ENCODE measurements at places on chromosomes 1 and 21.

- no peak for DNase-seq
Measured at GRCh38 chr1:156528231-156528630, 27.7 kb upstream of the MEF2D start.

- no peak for DNase-seq
Measured at GRCh38 chr1:38038861-38039260, 7.7 kb downstream of the POU3F1 start.

GRCh38 chr1:41726292-41726691, 192.4 kb downstream of the HIVEP3 start:
- DNase-seq = no peak

DNA sequence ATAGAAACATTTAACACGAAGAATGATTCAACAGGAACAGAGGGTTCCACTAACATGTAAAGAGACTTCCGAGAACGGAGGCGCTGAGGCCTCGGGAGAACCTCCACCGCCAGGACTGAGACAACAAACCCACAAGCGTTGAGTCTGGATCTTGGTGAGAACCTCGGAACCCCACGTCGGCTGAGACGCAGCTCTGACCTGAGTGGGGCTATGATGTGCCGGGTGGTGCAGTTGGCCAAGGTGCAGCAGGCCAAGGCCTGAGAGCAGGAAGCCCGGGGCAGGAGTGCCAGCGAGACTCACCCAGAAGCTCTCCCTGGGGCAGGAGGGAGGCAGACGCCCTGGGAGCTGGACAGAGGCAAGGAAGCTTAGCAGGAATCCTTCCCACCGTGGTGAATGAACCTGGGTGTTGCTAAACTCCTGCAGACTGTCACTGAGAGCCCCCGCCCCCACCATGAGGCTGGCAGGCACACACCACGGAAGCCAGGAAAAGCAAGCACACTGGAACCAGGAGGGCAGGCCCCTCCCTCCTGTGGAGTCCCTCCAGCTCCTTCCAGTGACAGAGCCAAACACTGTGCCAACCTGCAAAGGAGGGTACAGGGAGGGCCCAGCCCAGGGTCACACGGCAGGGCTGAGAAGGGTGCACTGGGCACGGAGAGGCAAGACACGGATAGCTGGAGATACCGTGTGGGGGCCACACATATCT, 34.8 kb downstream of the WDR4 start:
- no peak for DNase-seq

DNA sequence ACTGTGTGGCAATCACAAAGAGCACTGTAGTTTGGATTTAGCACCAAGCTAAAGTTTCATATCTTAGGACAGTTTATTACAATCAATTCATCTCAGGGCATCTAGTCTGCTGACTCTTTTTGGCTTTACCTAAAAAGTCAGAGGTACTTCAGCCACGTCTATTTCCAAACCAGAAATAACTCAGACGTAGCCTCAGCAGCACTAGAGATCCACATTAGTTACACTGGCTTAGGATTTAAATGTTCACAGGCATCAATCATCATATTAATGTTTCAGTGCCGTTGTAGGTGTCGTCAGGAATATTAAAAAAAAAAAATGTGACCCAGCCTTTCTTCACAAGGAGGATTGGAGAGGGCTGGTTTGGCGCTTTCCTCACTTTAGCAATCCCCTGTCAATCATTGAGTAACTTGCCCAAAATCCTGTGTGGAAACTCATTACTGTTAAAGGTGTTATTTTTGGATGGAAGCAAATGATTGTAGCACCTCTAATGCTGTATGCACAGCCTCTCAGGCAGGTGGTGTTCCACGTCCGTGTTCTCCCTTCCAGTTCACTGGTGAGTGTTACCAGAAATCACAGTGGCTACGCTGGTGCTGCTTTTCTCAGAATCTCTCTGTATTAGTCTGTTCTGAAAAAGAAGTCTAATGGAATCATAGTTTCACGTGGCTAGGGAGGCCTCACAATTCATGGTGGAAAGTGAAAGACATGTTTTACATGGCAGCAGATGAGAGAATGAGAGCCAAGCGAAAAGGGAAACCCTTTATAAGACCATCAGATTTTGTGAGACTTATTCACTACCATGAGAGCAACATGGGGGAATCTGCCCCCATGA, 45.4 kb downstream of the NEK7 start:
- no peak for DNase-seq

- DNase-seq = no peak
Measured at GRCh38 chr1:56844545-56845136, 10.0 kb upstream of the C8A start.

All from vagina (tissue), 2 donors.